NCI-H2171 treated with DMSO at 0.1 percent for 48 hours (cell line): ENCODE measurements at places on chromosomes 1 and 21.
A peak's percentile ranks its signal among the peaks of the same experiment; 100 is the strongest.

DNA sequence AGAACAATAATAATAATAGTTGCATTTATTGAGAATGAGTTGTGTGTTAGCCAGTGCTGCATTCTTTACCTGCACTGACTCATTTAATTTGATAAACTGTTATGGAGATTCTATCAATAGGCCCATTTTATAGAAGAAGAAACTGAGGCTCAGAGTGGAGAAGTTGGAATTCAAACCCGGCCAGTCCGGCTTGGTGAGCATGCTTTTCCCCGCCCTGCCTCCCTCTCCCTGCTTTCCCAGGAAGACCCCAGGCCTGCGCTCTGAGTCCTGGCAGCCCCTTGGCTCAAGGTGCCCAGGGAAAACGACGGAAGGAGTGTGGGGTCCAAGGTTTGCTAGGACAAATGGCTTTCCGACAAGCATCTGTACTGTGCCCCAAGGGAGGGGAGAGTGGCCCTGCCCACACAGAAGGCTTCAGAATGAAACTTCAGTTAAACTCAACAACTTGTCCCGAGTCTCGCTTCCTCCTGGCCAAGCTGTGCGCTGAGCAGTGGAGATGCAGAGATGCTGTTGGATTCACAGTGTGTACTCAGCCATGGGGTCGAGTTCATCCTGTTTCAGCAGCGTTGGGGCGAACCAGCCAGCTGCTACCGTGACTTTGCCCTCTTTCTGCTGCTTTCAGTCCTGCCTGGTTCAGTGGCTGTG is 23.3 kb upstream of the PADI6 start:
- DNase-seq, result no peak

GRCh38 chr1:103371234-103371633 is 154.3 kb upstream of the RNPC3 start:
- no peak for DNase-seq

DNA sequence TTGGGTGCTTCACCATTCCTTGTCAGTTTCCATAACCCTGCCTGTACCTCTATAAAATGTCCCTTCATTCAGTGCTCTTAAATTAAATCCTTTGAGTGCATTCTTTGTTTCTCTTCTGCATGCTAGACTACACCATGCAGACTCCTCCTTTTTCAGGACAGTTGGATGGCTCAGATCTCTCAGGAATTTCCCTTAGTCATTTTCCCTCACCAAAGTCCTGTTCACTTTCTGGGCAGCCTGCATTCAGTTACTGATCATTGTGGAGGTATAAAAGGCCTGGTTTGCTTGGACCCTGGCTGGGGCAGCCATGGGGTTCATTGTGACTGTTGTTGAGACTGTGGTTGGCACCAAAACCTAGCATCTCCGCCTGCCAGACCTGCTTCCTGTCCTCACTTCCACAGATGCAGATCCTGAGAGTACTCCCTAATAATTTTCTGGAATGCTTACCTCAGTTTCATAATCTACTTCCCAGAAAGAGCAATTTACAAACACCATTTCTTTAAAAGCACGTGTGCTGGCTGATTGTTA is 88.4 kb downstream of the PDE4B start:
- no peak for DNase-seq

DNA sequence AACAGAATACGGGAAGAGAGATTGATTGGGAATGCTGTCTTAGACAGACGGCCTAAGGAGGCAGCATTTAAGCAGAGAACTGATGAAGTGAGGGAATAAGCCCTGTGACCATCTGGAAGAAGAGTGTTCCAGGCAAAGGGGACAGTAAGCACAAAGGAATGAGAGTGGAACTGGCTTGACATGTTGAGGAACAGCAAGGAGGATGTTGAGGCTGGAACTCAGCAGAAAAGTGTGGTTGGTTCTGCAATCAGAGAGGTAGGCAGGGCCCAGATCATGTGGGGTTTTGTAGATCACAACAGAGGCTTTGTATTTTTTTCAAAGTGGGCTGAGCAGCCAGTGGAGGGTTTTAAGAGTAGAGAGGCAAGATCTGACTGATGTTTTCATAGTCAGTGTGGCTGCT is 157.4 kb downstream of the DNM3 start:
- no peak for DNase-seq

GRCh38 chr1:219757890-219758289 is 145.0 kb upstream of the ZC3H11B start:
- DNase-seq, result peak; percentile 39

GRCh38 chr1:224459966-224460365 is 25.4 kb upstream of the WDR26 start:
- no peak for DNase-seq

GRCh38 chr21:21481239-21481638 is 483.0 kb downstream of the NCAM2 start:
- no peak for DNase-seq

GRCh38 chr1:26145041-26145959 is 13.6 kb upstream of the FAM110D start:
- peak; percentile 87 for DNase-seq

GRCh38 chr1:220370041-220370700 is 97.9 kb upstream of the RAB3GAP2 start:
- peak; percentile 63 for DNase-seq

GRCh38 chr1:93774707-93775106 is 93.1 kb upstream of the BCAR3 start:
- DNase-seq, result no peak

DNA sequence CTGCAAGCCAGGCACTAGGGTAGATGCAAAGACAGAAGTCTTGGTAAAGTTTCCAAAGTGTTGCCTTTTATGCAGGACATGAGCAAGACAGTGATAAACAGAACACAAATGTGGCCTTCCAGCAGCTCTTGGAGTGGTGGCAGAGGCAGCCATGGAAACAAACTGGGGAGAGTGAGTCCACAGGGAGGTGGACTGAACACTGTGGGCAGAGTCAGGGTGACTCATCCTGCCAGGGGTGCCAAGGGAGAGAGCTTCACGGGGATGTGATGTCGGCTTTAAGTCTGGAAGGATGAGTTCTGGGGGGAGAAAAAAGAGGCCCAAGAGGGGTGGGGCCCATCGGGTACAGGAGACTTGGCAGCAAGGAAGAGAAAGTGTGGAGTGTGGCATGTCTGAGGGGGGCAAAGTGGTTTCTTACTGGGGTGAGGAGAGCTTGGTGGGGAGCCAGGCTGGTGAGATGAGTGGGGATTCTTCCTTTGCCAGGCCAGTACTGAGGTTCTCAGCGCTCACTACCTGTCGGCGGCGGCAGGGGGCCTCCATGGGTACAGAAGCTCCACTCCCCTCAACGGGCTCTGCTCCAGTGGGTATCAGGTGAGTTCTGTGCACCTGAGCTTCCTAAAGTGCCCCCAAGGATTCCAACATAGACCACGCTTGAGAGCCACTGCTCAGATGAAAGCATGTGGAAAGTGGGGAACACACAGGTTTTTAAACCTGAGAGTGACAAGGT is 41.8 kb downstream of the KIAA0040 start:
- no peak for DNase-seq

DNA sequence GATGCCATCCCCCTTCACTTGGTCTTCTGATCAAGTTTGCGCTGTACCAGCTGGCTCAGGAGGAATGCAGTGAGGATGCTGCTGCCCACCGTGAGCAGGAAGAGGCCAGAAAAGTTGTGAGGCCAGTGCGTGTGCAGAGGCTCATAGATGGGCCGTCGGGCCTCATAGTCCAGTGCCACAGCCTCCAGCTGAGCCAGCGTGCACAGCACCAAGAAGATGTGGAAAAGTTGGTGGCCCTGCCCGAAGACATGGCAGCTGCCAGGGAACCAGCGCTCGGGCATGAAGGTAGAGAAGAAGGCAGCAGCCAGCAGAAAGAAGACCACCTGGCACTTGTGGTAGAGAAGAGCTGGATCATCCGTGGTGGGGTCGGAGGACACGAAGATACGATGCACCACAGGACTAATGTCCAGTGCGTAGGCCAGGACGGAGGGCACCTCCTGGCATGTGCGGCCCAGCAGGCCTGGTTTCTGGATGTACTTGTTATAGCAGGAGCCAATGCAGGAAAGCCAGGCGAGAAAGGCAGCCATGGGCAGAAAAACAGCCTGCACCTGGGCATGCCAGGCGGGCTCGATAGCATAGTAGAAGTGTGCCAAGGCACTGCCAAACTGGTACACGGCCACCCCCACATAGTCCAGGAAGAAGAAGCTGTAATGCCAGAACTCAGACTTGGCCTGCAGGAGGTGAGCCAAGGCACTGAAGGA is 3.7 kb upstream of the AUNIP start:
- DNase-seq, result no peak
